ENCODE measurements at places on chromosomes 12 and 14. TPM values are rescaled to one million over a fixed set of nuclear protein-coding genes. Genes with fewer than 3 reads are reported as not detected.

Gene CKB
- 100 TPM for total RNA-seq

Gene TRHDE
- total RNA-seq = 18.4 TPM

Gene LPAR5
- 1.8 TPM for total RNA-seq

Gene DDX24
- total RNA-seq = 255 TPM

Gene DNAJC22
- 0.47 TPM for total RNA-seq

Gene ZNF891
- total RNA-seq = 4.7 TPM

Gene HOXC9
- 0.35 TPM for total RNA-seq

Gene TXNRD1
- total RNA-seq = 82.4 TPM

DNA sequence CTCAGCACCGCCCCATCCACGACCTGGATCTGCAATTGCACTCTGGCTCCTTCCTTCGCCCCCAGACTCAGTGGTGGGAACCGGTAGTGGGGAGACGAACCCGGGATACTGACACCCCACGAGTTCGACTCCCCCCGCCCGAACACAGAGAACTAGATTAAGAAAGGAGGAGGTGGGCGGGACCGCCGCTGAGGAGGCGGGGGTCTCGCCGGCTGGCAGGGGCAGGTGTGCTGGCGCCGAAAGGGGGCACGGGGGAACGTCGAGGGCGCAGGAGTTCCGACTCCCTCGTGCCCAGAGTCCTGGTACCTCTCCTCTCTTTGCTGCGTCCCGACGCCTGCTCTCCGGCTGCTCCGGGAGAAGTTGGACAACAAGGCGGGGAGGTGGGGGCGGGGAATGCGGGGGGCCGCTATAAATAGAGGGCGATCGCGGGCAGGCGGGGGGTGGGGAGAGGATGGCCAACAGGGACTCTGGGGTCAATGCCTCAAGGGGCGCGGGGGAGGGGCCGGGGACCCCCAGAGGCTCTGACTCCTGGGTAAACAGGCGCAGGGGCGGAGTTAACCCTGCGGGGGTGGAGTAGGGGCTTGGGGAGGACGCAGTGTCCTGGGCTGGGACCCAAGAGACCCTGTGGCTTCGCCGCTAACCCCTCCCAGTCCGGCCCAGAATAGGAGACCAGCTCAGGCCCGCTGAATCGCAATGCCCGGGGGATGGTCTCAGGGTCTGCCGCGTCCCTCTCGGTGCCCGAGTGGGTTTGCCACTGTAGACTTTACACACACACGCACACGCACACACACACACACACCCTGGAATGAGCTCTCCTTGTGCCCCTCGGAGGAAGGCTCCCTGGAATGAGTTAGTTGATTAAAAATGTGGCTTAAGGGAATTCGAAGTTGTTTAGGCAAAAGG is 761 bp upstream of the NDRG2 start:
- H3K4me1 ChIP-seq = peaks cover 9% of the 10 kb centered on the region
- H3K27ac ChIP-seq = peak overlapping the region; percentile 97
- no peaks in the 10 kb centered on the region for H3K27me3 ChIP-seq
- peak overlapping the region; percentile 93 for H3K4me3 ChIP-seq

DNA sequence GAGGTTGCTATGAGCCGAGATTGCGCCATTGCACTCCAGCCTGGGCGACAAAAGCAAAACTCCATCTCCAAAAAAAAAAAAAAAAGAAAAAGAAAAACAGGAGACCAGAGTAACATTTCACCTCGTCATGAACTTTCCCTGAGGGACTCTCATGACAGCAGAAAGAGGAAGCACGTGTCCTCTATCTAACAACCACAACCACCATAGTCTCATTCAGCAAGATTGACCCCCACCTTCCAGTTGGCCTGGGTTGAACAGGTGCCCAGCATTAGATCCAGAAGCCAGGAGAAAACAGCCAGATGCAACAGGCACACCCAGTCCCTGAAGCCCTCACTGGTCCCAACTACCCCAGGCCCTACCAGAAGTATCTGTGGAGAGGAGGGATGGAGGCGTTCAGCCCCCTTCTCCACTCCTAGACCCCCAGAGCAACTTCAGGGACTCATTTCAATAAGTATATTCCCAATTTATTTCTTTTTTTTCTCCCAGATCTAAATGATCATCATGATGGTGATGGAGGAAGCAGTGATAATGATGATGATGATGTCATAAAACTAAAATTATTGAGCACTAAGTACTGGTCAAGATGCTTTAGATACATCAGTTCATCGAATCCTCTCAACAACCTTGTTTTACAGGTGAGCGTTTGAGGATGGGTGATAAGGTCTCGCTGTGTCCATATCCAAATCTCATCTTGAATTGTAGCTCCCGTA is 235.0 kb downstream of the EFCAB11 start:
- no peak overlapping the region for H3K27ac ChIP-seq
- no peaks in the 10 kb centered on the region for H3K27me3 ChIP-seq
- no peak overlapping the region for H3K4me3 ChIP-seq
- H3K4me1 ChIP-seq = no peaks in the 10 kb centered on the region

DNA sequence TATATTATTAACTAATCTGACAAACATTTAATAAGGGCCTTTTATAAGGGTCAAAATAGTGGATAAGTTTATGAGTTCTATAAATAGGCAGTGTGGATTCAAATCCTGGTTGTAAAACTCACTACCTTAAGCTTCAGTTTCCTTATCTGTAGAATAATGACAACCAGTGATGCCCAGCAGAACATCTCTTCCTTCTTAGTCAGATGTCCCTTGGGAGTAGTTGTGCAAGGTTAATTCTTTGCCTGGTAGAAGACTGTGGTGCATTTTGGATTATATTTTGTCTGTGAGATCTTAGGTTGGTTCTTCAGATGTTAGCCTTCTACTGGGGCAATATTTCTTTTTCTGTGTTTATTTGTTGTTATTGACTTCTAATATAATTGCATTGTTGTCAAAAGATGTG is 59.5 kb downstream of the ARID2 start:
- H3K4me1 ChIP-seq = peaks cover 2% of the 10 kb centered on the region
- DNase-seq = no peak
- no peak overlapping the region for H3K27ac ChIP-seq
- no peaks in the 10 kb centered on the region for H3K36me3 ChIP-seq

DNA sequence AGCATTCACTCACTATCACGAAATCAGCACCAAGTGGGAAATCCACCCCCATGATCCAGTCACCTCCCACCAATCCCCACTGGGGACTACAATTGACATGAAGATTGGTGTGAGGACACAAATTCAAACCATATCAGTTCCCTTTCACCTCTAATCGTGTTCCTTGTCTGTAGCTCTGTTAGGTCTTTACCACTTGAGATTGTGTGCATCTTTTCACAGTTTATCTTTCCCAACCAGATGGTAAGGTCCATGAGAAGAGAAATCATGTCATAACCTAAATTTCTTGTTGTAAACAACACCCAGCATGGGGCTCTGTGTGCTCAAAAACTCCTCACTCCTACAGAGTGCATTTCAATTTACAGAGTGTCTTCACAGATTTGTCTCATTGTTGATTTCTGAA is 27.1 kb upstream of the PCED1B start:
- no peaks in the 10 kb centered on the region for H3K36me3 ChIP-seq
- H3K27me3 ChIP-seq = no peaks in the 10 kb centered on the region
- no peak for DNase-seq
- no peak overlapping the region for H3K27ac ChIP-seq

- peak overlapping the region; percentile 59 for H3K4me3 ChIP-seq
- H3K4me1 ChIP-seq = no peaks in the 10 kb centered on the region
Observed at GRCh38 chr12:12696562-12697383, 790 bp upstream of the GPR19 start.

DNA sequence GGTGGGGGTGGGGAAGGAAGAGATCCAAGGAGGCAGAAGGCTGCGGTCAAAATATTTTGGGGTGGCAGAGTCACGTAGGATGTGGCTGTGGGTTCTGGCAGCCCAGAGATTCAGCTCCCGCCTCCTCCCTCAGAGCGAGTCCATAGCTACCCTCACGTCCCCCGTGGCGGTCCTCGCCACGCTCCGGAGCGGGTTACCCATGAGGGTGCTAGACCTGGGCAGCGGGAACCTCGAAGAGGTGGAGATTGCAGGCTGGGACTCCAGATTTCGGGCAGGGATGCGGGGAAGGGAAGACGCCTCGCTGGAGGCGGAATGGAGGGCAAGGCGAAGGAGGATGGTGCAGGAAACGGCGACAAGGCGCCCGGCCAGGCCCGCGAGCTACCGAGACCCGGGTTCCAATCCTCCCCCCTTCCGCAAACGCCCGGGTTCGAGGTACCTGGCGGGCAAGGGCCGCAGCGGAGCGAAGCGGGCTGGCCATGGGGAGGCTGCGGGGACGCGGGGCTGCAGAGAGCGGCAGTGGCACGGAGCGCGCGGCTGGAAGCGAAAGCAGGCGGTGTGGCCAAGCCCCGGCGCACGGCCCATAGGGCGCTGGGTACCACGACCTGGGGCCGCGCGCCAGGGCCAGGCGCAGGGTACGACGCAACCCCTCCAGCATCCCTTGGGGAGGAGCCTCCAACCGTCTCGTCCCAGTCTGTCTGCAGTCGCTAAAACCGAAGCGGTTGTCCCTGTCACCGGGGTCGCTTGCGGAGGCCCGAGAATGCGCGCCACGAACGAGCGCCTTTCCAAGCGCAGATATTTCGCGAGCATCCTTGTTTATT is 46.2 kb downstream of the BCAT1 start:
- H3K4me1 ChIP-seq = peaks cover 3% of the 10 kb centered on the region
- H3K36me3 ChIP-seq = no peaks in the 10 kb centered on the region
- peak overlapping the region; percentile 16 for H3K4me3 ChIP-seq
- H3K27me3 ChIP-seq = no peaks in the 10 kb centered on the region
- no peak for DNase-seq

GRCh38 chr14:20904393-20905029 is 13.3 kb downstream of the RNASE3 start:
- no peaks in the 10 kb centered on the region for H3K27me3 ChIP-seq
- H3K4me1 ChIP-seq = no peaks in the 10 kb centered on the region
- no peak overlapping the region for H3K27ac ChIP-seq
- H3K36me3 ChIP-seq = no peaks in the 10 kb centered on the region
- no peak overlapping the region for H3K4me3 ChIP-seq

GRCh38 chr14:72607386-72608130 is 286.3 kb downstream of the DPF3 start:
- H3K4me3 ChIP-seq = no peak overlapping the region
- no peak overlapping the region for H3K27ac ChIP-seq
- H3K36me3 ChIP-seq = no peaks in the 10 kb centered on the region

- no peak for DNase-seq
- no peak overlapping the region for H3K4me3 ChIP-seq
- H3K36me3 ChIP-seq = no peaks in the 10 kb centered on the region
- H3K27ac ChIP-seq = no peak overlapping the region
- H3K4me1 ChIP-seq = peaks cover 9% of the 10 kb centered on the region
Observed at GRCh38 chr14:104339829-104340228, 201.4 kb downstream of the KIF26A start.

DNA sequence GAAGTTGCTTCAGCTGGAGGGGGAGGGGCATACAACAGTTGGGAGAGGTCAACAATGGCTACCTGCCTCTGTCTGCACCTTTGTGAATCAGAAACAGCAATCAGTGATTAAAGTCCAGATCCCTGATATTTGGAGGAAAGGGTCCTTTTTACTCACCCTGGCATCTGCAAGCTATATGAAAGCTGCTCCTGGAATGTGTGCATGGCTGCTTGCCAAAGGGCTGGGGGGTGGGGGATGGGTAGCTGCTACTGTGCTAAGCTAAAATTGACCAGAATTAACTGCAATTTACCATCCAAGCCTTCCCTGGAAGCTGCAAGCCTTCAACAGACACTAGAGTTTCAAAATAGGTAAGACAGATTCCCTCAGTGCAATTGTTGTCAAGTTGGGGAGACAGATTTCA is 13.5 kb upstream of the GTF2A1 start:
- no peak for DNase-seq
- H3K36me3 ChIP-seq = no peaks in the 10 kb centered on the region
- no peak overlapping the region for H3K4me3 ChIP-seq
- no peaks in the 10 kb centered on the region for H3K4me1 ChIP-seq
- H3K27ac ChIP-seq = no peak overlapping the region

DNA sequence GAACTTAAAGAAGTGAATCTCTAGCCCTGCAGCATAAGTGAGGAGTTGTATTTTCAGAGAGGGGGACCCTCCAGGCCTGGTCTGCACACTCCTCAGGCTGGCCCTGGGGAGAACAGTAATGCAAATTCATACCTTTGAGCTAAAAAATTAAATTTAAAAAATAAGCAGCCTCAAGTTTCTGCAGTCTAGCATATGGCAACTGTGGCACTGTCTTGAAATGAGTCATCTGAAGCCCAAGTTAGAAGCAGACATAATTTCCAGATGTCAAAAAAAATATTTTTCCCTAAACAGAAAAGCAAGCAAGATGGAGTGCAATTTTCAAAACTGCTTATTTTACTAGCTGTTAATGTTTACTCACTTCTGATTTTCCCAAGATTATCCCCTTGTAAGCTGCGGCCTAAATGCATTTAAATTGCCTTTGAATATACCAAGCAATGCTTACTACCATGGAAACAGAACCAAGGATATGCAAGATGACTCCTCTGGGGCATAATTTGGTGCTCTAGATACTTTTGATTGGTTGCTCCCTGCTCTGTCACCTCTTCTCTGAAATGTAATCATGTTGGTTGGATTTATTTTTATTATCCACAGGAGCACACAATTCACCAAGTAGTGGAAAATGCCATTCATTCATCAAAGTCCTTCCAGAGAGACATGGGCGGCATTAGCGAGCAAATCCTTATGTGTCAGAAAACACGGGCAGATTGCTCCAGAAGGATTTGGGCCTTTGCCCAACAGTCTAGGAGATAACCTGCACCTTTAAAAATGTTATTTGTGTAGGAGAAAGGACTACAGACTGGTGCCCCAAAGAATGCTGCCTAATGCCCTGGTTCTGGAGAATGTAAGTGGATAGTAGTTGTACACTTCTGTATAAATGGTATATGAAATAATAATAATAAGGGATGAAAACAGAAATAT is 25.0 kb upstream of the DHRS7 start:
- no peaks in the 10 kb centered on the region for H3K4me1 ChIP-seq
- no peak overlapping the region for H3K27ac ChIP-seq
- DNase-seq = no peak
- no peaks in the 10 kb centered on the region for H3K27me3 ChIP-seq
- H3K36me3 ChIP-seq = no peaks in the 10 kb centered on the region

- H3K4me1 ChIP-seq = peaks cover 15% of the 10 kb centered on the region
- no peak overlapping the region for H3K4me3 ChIP-seq
- H3K36me3 ChIP-seq = no peaks in the 10 kb centered on the region
Observed at GRCh38 chr12:57096748-57097553, 8.0 kb downstream of the NAB2 start.

GRCh38 chr14:89851106-89851505 is 103.4 kb downstream of the EFCAB11 start:
- H3K4me1 ChIP-seq = no peaks in the 10 kb centered on the region
- H3K4me3 ChIP-seq = no peak overlapping the region
- H3K36me3 ChIP-seq = no peaks in the 10 kb centered on the region
- no peak overlapping the region for H3K27ac ChIP-seq

DNA sequence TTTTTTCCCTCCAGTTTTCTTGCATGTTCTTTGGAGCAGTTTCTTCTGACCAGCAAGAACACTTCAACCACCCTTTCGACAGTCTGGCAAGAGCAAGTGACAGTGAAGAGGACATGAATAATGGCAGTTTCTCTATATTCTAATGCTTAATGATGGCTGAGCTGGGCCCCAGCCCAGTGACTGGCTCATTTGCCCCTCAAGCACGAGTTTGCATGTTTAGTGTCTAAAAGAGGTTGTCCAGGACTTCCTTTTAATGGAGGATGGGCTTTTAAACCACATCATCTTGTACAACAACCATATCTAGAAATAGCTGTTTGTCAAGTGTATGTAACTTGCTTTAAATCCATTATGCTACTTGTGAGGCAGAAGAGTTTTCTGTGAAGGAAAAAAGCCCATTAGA is 28.4 kb downstream of the RAD9B start:
- H3K4me1 ChIP-seq = peaks cover 6% of the 10 kb centered on the region
- H3K27ac ChIP-seq = no peak overlapping the region
- DNase-seq = no peak
- H3K27me3 ChIP-seq = no peaks in the 10 kb centered on the region
- H3K36me3 ChIP-seq = no peaks in the 10 kb centered on the region
- no peak overlapping the region for H3K4me3 ChIP-seq

GRCh38 chr12:12020762-12021161 is 50.0 kb upstream of the BCL2L14 start:
- H3K4me1 ChIP-seq = no peaks in the 10 kb centered on the region
- H3K27ac ChIP-seq = no peak overlapping the region
- H3K36me3 ChIP-seq = no peaks in the 10 kb centered on the region
- no peaks in the 10 kb centered on the region for H3K27me3 ChIP-seq
- H3K4me3 ChIP-seq = no peak overlapping the region

Data from ovary (tissue), 10 donors.